ENCODE measurements at places on chromosomes 13 and 19.

DNA sequence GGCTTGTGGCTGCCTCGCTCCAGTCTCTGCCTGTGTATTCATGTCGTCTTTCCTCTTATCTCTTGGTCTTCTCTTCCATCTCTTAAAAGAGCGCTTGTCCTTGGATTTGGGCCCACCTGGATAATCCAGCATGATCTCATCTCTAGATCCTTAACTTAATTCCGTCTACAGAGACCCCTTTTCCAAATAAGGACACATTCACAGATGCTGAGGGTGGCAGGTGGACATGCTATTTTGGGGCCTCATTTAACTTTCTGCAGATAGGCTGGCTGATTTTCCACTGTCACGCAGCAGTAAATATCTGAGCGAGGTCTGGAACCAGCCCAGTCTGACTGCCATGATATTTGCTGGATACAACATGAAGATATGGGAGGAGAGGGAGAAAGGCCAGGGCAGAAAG, 41.5 kb upstream of the TSHZ3 start:
- H3K27ac ChIP-seq, result no peak overlapping the region
- no peak overlapping the region for H3K4me3 ChIP-seq
- H3K4me1 ChIP-seq, result no peaks in the 10 kb centered on the region
- no peaks in the 10 kb centered on the region for H3K27me3 ChIP-seq
- DNase-seq, result no peak

- no peak overlapping the region for H3K4me3 ChIP-seq
- DNase-seq, result no peak
- peaks cover 11% of the 10 kb centered on the region for H3K4me1 ChIP-seq
- no peaks in the 10 kb centered on the region for H3K36me3 ChIP-seq
These were observed 25.0 kb downstream of the LRCH1 start for GRCh38 chr13:46577696-46578589.

GRCh38 chr13:23630349-23631093, 60.3 kb downstream of the TNFRSF19 start:
- no peaks in the 10 kb centered on the region for H3K27me3 ChIP-seq
- H3K27ac ChIP-seq, result no peak overlapping the region
- no peaks in the 10 kb centered on the region for H3K4me1 ChIP-seq
- no peak overlapping the region for H3K4me3 ChIP-seq
- no peak for DNase-seq

DNA sequence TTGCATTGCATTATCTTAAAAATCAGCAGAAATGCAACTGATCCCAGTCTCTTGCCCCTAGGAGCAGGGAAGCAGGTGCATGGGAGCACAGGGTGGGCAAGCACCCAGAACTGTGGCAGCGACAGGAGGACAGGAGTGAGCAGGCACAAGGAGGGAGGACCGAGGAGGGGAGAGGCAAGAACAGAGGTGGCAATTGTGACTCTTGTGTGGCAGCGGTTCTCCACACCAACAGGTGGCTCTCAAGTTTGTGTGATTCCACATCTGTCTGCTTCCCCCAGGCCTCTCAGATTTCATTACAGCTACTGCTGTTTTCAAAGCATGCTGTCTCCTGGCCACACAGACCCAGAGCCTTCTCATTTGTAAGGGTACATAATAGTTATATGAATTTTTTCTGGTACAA, 108.5 kb downstream of the STK24 start:
- H3K27me3 ChIP-seq, result no peaks in the 10 kb centered on the region
- no peak overlapping the region for H3K4me3 ChIP-seq
- H3K36me3 ChIP-seq, result peaks cover 75% of the 10 kb centered on the region

- peaks cover 4% of the 10 kb centered on the region for H3K4me1 ChIP-seq
- H3K4me3 ChIP-seq, result peak overlapping the region; percentile 21
- no peaks in the 10 kb centered on the region for H3K36me3 ChIP-seq
- H3K27me3 ChIP-seq, result no peaks in the 10 kb centered on the region
- no peak for DNase-seq
These were observed 492.0 kb downstream of the FGF9 start for GRCh38 chr13:22162889-22163288.

DNA sequence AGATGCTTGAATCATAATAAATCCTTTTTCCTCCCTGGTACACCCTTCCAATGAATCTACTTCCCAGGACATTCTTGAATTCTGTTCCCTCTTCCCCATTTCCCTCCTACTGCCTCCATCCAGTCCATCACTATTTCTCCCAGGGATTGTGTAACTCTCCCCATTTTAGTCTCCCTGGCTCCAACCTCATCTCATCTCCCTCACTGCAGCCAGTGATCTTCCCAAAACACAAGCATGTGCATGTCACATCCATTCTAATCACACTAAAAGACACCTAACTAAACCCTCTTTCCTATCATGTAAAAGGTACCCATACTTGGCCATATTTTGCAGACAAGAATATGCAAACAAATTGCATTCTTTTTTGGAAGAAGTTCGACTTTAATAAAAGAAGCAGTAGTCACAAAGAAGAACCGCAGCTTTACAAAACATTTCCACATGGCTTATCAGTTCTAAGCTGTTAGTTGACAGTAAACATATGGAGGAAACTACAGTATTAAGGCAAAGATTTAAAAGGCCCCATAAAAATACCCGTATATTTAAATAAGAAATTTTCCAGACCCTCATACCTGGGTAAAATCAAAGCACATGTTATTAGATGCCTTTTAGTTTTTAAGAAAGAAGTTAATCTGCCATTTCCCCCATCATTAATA, 111.0 kb downstream of the KCTD12 start:
- no peaks in the 10 kb centered on the region for H3K4me1 ChIP-seq
- DNase-seq, result no peak
- no peak overlapping the region for H3K27ac ChIP-seq
- H3K36me3 ChIP-seq, result no peaks in the 10 kb centered on the region
- H3K4me3 ChIP-seq, result no peak overlapping the region
- no peaks in the 10 kb centered on the region for H3K27me3 ChIP-seq

DNA sequence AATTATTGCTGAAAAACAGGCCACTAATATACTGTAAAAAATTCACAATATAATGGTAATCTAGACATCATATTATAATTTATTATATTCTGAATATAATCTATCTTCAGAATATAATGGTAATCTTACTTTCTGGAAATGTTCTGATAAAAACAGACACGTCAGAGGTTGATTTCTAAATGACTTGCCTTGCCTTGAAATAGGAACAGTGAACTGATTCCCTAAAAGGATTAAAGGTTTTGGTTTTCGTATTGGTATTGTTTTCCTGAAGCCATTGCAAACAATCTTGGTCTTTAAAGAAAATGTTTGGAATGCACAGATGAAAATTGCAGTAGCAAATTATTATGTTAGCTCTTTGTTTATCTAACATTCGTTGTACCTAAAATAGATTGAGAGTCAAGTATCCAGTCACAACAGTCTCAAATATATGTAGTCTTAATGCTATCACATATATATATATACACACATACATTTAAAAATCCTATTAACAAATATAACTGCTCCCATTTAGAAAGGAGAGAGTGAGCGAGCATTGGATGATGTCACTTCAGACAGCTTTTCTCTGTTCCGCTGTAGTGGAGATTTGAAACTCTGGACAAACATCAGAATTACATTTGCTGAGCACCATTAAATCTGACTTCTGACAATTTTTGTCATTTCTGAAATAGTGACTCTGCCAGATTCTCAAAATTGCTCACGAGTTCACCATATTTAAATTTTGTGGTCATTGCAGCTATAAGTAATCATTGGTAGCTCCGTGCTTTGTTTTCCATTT, 1.7 kb downstream of the ITM2B start:
- no peaks in the 10 kb centered on the region for H3K27me3 ChIP-seq
- peaks cover 3% of the 10 kb centered on the region for H3K36me3 ChIP-seq
- H3K27ac ChIP-seq, result peak overlapping the region; percentile 95
- H3K4me3 ChIP-seq, result peak overlapping the region; percentile 99

DNA sequence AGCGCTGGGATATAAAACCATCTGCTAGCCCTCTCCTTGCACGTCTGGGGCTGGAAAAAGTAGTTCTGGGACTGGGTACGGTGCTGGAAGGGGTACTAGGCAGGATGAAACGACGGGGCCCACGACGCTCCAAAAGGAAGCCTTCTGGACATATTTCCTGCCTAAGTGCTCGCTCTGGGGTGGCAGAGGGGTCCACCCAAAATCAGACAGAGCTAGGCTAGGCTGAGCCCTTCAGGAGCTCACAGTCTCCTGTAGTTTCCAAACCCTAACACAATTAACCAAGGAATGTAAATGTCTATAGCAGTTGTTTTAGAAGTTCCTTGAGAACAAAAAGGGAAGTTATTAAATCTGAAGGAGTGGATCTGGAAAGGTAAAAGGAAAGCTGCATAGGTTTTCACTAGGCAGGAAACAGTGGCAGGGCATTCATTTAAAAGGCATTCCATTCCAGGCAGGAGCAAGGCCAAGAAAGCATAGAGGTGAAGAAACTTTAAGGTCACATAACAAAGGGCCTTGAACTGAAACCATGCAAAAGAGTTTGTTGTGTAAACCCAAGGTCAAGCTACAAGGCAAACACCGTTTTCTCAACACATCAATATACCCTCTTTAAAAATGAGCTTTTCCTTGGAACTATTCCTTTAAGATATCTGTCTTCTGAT, 634 bp upstream of the DIAPH3 start:
- H3K4me1 ChIP-seq, result peaks cover 7% of the 10 kb centered on the region
- H3K27ac ChIP-seq, result peak overlapping the region; percentile 65
- peak overlapping the region; percentile 66 for H3K4me3 ChIP-seq
- peak; percentile 0 for DNase-seq
- H3K27me3 ChIP-seq, result no peaks in the 10 kb centered on the region
- H3K36me3 ChIP-seq, result no peaks in the 10 kb centered on the region

- H3K4me1 ChIP-seq, result no peaks in the 10 kb centered on the region
- H3K36me3 ChIP-seq, result peaks cover 66% of the 10 kb centered on the region
- no peak overlapping the region for H3K4me3 ChIP-seq
These were observed 7.2 kb downstream of the DAPK3 start for GRCh38 chr19:3963458-3964255.

DNA sequence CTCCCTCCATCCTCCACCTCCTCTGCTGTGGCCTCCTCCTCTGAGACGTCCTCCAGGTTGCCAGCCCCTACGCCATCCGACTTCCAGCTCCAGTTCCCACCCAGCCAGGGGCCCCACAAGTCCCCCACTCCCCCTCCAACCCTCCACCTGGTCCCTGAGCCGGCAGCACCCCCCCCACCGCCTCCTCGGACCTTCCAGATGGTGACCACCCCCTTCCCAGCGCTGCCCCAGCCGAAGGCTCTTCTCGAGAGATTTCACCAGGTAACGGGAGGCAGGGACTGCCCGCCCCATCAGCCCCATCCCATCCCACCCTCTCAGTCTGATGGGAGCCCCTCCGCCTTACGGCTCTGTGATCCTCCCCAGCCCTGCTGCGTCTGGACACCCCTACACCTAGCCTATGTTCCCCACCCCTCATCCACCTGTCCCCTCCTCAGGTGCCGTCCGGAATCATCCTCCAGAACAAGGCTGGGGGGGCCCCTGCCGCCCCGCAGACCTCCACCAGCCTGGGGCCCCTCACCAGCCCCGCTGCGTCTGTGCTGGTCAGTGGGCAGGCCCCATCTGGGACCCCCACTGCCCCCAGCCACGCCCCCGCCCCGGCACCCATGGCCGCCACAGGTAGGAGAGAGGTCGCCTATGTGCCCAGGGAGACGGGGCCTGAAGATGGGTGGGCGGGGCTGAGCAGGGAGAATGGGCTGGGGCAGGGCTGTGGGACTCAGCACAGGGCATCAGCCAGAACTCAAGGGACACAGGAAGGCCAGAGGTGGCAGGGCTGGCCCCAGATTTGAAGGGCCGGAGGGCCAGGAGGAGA, 18.6 kb upstream of the EHD2 start:
- H3K36me3 ChIP-seq, result peaks cover 27% of the 10 kb centered on the region
- no peak for DNase-seq
- H3K4me1 ChIP-seq, result no peaks in the 10 kb centered on the region
- no peaks in the 10 kb centered on the region for H3K27me3 ChIP-seq
- no peak overlapping the region for H3K27ac ChIP-seq
- no peak overlapping the region for H3K4me3 ChIP-seq

- peaks cover 23% of the 10 kb centered on the region for H3K4me1 ChIP-seq
- no peak overlapping the region for H3K27ac ChIP-seq
- H3K4me3 ChIP-seq, result no peak overlapping the region
These were observed 666 bp downstream of the MEIS3 start for GRCh38 chr19:47418692-47419029.

GRCh38 chr13:68107667-68108066, 877.5 kb upstream of the PCDH9 start:
- H3K4me3 ChIP-seq, result no peak overlapping the region
- no peaks in the 10 kb centered on the region for H3K36me3 ChIP-seq
- no peak for DNase-seq
- no peak overlapping the region for H3K27ac ChIP-seq
- no peaks in the 10 kb centered on the region for H3K4me1 ChIP-seq

- no peaks in the 10 kb centered on the region for H3K36me3 ChIP-seq
- H3K4me3 ChIP-seq, result no peak overlapping the region
- H3K27ac ChIP-seq, result no peak overlapping the region
- H3K27me3 ChIP-seq, result no peaks in the 10 kb centered on the region
- DNase-seq, result no peak
- no peaks in the 10 kb centered on the region for H3K4me1 ChIP-seq
These were observed 343.8 kb downstream of the MZT1 start for GRCh38 chr13:72383646-72384045.

DNA sequence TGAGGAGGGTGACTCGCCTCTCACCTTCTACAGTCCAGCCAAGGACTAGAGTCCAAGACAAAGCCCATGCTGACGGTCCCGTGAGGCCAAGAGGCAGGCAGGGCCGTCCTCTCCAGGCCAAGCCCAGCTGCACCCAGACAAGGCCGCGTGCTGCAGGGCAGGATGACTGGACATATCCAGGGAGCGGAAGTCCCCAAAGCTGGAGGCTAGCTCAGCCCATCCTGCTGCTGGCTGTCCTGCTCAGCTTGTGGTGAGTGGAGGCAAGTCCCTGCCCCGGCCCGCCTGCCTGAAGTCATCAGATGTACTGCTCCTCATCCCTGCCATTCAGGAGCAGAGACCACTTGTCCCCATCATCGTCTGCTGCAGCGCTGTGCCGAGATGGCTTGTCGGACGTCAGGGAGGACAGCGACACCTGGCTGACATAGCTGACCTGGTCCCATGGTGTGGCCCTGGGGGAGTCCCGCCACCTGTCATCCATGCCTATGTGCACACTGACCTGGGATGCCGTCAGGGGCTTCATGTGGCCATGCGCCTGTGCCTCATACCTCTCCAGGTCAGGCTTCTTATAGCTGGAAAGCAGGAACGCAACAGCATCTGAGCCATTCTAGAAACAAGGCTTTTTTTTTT, 72.8 kb downstream of the CCDC70 start:
- H3K27me3 ChIP-seq, result no peaks in the 10 kb centered on the region
- H3K36me3 ChIP-seq, result no peaks in the 10 kb centered on the region
- H3K4me3 ChIP-seq, result no peak overlapping the region
- H3K27ac ChIP-seq, result no peak overlapping the region
- DNase-seq, result no peak
- no peaks in the 10 kb centered on the region for H3K4me1 ChIP-seq

DNA sequence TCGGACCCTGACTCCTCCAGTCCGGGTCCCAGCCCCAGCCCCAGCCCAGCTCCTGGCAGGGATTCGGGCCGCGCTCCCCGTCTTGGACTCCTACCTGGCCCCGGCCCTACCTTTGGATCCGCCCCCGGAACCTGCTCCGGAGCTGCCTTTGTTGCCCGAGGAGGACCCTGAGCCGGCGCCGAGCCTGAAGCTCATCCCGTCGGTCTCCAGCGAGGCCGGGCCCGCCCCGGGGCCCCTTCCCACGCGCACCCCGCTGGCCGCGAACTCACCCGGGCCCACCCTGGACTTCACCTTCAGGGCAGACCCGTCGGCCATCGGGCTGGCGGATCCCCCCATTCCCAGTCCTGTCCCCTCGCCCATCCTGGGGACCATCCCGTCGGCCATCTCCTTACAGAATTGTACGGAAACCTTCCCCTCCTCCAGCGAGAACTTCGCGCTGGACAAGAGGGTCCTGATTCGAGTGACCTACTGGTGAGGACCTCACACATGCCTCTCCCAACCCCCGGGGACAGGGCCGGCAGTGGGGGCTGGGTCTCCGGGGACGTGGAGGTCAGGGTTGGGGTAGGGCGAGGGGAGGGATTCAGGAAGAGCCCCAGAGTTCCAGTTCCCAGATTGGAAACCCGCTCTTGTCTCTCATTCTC, 732 bp downstream of the SELENOV start:
- H3K4me1 ChIP-seq, result peaks cover 14% of the 10 kb centered on the region
- H3K4me3 ChIP-seq, result peak overlapping the region; percentile 50
- DNase-seq, result no peak
- H3K27me3 ChIP-seq, result peaks cover 26% of the 10 kb centered on the region

All from effector memory CD4-positive, alpha-beta T cell (primary cell).